ENCODE measurements at places on chromosomes 16 and 17.

GRCh38 chr16:50284131-50284911, 18.0 kb downstream of the ADCY7 start:
- DNase-seq: no peak

GRCh38 chr16:49048557-49048956, 233.1 kb downstream of the CBLN1 start:
- DNase-seq: no peak

- DNase-seq: no peak
Observed at GRCh38 chr17:78798695-78799559, 16.9 kb upstream of the CYTH1 start.

DNA sequence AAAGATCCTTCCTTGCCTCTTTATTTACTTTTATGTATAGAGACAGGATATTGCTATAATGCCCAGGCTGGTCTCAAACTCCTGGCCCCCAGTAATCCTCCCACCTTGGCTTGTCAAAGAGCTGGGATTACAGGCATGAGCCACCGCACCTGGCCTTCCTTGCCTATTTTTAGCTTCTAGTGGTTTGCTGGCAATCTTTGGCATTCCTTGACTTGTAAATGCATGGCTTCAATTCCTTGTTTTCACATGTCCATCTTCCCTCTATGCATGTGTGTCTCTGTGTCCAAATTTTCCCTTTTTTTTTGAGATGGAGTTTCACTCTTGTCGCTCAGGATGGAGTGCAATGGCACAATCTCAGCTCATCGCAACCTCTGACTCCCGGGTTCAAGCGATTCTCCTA, 22.5 kb downstream of the HEXIM2 start:
- no peak for DNase-seq

DNA sequence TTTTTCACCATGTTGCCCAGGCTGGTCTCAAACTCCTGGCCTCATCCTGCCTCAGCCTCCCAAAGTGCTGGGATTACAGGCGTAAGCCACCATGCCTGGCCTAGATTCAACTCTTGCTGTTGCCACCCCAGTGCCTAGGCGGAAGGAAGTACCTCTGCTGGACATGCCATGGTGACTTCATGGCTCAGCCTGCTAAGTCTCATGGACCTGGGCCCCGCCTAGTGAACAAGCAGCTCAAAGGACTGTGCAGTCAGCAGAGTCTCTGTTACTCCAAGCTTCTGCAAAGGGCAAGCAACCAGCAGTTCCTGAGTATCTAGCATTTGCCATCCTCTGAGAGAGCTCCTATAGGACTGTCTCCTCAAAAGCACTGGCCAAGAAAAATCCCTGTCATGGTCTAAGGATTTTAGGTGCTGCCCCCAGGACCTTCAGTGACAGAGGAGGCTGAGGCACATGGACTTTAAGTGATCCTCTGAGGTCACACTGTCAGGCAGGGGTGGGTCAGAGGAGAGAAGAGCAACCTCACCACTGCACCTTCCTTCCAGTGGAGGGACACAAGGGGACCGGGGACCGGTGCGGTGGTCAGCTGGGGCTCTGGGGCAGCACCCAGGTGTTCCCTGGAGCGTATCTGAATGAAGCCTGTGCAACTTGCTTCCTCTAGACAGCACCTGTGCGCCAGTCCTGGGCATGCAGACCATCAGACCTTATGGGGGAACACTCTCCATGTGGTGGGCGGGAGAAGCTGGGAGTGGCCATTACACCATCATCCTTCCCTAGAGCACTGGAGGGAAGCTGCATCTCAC, 71.3 kb downstream of the IL21R start:
- no peak for DNase-seq

GRCh38 chr16:64738321-64738960, 383.4 kb downstream of the CDH11 start:
- DNase-seq: peak; percentile 64

- DNase-seq: no peak
Observed at GRCh38 chr17:40825599-40825998, 3.2 kb upstream of the KRT10 start.

DNA sequence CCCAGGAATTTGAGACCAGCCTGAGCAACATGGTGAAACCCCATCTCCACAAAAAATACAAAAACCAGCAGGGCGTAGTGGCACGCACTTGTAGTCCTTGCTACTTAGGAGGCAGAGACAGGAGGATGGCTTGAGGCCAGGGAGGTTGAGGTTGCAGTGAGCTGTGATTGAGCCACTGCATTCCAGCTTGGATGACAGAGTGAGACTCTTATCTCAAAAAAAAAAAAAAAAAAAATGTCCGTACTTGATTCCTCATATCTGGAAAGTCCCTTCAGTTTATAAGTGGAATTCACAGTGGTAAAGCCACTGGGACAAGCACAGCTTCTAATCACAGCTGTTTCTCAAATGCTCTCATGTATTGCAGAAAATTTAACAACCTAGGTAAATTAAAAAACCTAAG, 78.6 kb upstream of the CREBBP start:
- DNase-seq: no peak

DNA sequence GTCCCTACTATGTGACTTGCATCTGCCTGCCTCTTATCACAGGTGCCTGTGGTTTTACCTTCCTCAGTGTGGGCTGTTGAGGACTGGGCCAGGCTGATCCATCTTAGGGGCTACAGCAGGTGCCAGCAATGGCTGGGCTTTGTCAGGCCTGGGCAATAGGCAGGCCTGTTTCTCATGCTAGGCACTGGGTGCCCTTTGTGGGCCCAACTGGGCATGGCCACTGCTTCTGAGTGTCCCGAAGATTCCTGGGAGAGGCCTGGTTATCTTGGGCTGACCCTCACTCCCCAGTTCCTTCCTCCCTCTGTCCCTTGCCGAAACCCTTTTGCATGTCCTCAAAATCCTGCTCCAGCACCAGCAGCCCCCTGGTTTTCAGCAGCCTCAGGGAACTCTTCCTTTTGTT, 1024.9 kb downstream of the KCNJ18 start:
- DNase-seq: no peak

- DNase-seq: no peak
Observed at GRCh38 chr16:68363658-68364521, 53.1 kb downstream of the PRMT7 start.

DNA sequence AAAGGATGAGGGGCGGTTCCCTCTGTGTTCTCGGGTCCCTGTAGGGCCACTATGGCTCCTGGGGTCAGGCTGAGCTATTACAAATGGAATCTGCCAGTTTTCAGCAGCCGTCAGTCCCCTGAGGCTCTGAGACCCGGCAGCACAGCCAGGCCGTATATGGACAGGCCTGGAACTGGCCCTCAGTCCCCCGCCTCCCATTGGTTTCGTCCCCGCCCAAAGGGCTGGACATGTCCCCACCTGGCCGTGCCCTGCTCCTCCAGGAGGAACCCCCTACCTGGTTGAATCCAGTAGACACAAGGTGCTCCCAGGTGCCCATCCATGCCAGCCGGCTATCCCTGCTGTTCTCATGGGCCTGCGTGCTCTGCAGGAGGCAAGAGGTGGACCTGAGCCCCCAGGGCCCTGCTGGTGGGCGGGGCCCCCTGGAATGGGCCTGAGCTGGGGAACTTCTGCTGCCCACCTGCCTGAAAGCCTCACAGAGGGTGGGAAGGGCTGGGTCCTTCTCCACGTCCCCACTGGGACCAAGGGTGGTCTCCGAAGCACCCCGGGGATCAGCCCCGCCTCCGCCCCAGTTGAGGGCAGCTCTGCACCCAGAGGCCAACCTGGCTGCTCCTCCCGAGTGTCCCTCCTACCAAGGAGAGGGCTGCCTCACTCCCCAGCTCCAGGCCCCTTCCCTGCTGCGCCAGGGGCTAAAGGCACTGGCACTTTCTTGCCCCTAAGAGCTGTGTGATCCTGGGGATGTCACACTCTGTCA, 16.8 kb downstream of the VASN start:
- DNase-seq: no peak

GRCh38 chr16:52800432-52800831, 252.3 kb downstream of the CHD9NB start:
- no peak for DNase-seq

- DNase-seq: no peak
Observed at GRCh38 chr16:35631261-35631945, 2172.0 kb downstream of the TP53TG3F start.

DNA sequence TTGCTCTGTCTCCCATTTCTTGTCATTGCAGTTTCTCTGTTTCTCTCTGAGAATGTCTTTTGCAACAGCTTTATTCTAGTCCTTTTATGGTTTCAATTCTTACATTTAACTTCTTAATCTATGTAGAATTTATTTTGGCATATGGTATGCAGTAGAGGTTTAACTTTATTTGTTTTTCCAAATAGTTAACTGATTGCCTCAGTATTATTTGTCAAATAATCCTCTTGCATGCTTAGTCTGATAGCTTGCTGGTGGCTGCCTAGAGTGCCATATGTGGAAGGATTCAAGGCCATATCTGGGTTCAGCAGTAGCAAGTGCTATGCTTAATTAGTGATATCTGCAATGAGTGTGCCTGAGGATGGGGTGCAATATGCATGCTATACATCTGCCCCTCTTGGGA, 6.9 kb downstream of the SNTB2 start:
- DNase-seq: no peak

DNA sequence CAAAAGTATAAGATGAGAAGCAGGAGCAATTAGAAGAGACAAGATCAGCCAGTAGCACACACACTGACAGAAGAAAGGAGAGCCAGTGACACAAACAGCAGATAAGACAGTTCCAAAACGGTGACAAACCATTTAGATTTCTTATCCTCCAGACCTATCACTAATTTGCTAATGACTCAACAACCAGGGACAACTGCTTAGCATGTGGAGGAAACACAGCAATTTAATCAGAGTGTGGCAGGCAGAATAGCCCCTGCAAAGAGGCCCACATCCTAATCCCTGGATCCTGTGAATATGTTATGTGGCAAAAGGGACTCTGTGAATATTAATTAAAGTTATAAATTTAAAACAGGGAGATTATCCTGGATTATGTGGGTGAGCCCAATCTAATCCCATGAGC, 81.1 kb downstream of the CACNG1 start:
- no peak for DNase-seq

- no peak for DNase-seq
Observed at GRCh38 chr17:16361874-16362273, 8.6 kb upstream of the CENPV start.

DNA sequence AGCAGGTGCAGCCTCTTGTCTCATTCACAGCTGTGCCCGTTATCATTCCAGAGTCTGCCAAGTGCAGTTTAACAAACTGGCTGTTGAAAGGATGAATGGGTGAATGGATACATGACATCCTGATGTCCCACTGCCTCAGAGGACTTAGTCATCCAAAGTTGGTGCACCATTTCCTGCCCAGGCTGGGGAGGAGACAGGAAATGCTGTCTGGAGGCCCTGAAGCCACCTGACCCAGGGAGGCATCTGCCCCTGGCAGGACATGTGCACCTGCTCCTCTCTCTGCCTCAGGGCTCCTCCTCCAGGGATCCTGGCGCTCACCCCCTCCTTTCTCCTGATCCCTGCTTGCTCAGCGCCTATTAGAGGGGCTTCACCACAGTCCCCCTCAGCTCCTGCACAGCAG, 1.8 kb upstream of the CD300C start:
- DNase-seq: no peak

DNA sequence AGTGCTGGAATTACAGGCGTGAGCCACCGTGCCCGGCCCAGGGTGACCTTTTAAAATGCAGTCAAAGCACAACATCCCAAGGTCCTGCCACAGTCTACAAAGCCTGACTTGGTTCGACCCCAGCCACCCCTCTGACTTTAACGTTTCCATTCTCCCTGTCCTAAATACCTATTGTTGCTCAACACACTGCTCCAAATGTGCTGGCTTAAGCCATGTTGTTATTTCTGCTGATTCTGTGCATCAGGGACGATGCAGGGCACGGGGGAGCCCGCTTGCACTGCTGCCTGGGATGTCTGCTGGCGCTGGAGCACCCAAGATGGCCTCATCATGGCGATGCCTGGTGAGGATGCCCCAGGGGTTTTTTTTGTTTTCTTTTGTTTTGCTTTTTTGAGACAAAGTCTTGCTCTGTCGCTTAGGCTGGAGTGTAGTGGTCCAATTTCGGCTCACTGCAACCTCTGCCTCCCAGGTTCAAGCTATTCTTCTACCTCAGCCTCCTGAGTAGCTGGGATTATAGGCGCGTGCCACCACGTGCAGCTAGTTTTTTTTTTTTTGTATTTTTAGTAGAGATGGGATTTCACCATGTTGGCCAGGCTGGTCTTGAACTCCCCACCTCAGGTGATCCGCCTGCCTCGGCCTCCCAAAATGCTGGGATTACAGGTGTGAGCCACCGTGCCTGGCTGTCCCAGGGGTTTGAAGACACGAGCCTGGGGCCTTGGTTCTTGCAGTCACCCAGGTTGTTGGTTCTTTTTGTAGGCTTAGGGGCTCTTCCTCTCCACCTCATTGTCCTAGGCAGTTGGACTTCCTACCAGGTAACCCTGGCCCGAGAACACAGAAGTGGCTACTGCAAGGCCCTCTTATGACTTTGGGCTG, 22.9 kb downstream of the TMC7 start:
- DNase-seq: no peak

GRCh38 chr17:73706428-73706827, 62.2 kb upstream of the SDK2 start:
- DNase-seq: no peak

DNA sequence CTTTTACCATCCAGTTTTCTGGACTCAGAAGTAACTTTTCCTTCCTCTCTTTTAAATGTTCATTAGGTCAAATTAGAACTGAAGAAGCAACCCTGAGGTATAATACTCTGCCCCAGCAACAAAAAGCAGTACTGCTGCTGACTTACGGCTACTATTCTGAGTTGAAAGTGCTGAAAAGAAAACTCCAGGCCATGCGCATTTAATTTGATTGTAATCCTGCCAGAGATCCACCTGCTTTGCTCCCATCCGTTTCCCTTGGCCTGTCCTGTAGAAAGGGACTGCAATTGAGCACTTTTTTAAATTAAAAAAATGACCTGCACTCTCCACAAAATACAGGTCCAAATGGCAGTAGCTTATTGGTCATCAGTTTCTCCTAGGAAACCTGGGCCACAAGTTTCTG, 61.6 kb downstream of the PITPNC1 start:
- DNase-seq: no peak

- no peak for DNase-seq
Observed at GRCh38 chr16:21026846-21027245, 123.8 kb downstream of the DNAH3 start.

DNA sequence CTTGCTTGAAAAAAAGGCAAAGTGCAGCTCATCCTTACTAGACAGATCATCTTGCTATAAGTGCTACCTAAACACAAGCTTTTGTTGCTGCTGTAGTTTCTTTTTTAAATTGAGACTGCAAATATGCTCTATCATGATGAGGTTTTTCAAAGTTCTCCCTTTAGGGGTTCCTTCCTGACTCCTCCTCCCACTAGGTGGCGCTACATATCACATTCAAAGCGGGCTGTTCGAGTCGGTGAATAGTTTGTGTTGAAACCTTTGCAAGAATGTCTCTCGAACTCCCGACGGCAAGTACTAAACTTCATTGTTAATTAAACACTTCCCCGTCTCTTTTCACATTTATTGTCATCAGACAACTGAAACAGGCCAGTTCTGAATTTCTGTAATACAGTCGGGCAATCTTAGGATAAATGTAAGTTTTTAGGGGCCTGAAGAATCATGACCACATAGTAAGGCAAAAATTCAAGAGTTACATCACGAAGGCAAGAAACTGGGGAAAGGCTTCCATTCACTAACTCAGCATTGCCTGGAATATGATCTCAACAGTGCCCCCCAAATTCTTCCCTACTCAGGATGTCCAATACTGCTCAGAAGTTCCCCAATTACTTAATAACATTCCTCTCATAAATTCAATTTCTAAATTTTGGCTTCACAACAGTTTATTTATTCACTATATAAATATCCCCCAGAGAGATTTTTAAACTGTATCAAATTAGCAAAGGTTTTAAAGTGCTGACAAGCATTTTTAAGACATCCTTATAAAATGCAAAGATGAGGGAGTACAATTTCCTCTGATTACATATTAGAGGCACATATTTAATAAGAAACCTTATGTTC, 6.7 kb downstream of the HS3ST3A1 start:
- peak; percentile 57 for DNase-seq
